ENCODE measurements at places on chromosomes 16 and 17.

DNA sequence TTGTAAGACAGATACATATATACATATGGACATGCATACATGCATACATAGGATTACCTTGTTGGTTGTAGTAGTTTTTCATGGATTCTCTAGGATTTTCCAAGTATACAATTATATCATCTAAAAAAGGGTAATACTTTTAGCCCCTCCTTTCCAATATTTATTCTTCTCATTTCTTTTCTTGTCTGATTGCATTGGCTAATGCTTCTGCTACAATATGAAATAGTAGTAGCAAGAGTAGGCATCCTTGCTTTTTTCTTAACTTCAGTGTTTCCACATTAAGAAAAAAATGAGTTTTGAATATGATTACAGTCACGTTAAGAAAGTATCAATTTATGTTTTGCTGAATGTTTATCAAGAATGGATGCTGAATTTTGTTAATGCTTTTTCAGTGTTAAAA is 58.0 kb downstream of the RBFOX3 start:
- no peak for DNase-seq

GRCh38 chr17:50604513-50604912 is 30.2 kb upstream of the ABCC3 start:
- DNase-seq = no peak

- DNase-seq = peak; percentile 58
Measured at GRCh38 chr17:64306850-64307463, 43.9 kb upstream of the TEX2 start.

- DNase-seq = no peak
Measured at GRCh38 chr17:57685499-57686132, 59.5 kb downstream of the CCDC182 start.

GRCh38 chr17:15963670-15964110 is 18.8 kb downstream of the ADORA2B start:
- DNase-seq = peak; percentile 96

- no peak for DNase-seq
Measured at GRCh38 chr16:8796469-8797363, 723 bp downstream of the TMEM186 start.

DNA sequence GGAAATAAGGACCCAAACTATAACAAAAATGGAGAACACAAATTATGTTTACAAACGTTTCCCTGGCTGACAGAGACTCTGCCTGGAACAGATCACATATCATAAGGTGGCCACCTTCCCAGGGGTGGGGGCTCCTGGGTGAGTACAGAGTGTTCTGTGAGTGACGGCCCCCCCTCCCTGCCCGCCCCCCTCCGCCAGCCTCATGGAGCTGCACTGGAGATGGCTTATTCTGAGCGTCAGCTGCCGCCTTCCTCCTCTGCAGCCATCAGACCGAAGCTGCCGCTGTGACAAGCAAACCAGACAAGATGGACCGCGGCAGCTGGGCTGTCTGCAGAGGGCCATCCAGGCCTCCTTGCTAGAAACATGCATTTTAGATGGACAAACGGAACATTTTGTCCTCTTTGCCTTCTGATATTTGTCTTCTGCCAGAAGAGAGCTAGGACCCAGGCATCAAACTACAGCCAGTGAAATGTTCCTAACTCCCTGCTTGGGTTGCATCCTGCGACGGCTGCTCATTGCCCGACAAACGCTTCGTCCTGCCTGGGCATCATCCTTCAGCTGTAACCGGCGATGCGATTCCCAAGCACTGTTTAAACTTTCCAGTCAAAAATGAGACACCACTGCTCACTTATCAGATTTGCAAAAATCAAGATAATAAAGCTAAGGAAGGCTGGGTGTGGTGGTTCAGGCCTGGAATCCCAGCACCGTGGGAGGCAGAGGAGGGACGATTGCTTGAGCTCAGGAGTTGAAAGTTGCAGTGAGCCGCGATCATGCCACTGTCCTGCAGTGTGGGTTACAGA is 15.3 kb upstream of the RPTOR start:
- no peak for DNase-seq

DNA sequence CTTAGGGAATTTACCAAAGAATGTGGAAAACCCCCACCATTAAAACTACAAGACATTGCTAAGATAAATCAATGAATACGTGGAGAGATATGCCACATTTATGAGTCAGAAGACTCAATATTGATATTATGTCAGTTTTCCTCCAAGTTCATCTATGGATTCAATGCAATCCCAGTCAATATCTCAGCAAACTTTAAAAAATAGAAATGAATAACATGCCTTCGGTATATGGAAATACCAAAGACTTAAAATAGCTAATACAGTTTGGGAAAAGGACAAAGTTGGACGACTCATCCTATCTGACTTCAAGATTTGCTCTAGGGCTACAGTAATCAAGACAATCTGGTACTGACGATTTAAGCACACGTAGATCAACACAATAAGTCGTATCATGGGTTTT is 31.2 kb downstream of the PIK3R5 start:
- DNase-seq = no peak

DNA sequence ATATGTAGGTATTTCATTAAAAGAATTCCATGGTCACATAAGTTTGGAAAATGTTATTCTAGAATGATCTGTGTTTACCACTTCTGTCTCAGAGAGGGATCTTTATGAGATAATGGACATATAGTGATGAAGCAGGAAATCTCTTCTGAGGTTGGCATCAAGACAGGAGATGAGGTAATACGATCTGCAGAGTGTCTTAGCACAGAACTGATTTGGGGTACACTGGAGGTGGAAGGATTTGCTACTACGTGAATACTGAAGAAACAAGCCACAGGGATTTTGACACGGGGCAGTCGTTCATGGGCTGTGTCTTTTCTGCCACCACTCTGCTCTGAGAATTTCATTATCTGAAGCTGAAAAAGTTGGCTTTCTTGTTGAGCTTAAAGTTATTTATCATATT is 5.5 kb downstream of the CBFB start:
- DNase-seq = no peak

DNA sequence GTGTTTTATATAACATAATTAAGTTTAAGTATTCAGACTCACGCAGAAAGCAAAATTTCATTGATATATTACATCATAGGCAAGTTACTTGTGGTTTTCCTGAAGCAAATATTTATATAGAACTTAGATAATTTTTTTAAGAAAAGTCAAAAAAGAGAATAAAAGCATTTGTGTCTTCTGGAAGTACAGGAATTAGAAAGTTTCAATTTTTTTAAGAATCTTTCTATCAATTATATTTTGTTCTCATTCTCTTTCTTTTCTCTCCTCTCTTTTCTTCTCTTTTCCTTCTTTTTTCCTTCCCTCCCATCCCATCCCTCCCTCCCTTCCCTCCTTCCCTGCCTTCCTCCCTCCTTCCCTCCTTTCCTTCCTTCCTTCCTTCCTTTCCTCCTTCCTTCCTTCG is 120.7 kb upstream of the CDH8 start:
- no peak for DNase-seq

GRCh38 chr17:61442878-61443474 is 9.2 kb upstream of the TBX4 start:
- DNase-seq = no peak

DNA sequence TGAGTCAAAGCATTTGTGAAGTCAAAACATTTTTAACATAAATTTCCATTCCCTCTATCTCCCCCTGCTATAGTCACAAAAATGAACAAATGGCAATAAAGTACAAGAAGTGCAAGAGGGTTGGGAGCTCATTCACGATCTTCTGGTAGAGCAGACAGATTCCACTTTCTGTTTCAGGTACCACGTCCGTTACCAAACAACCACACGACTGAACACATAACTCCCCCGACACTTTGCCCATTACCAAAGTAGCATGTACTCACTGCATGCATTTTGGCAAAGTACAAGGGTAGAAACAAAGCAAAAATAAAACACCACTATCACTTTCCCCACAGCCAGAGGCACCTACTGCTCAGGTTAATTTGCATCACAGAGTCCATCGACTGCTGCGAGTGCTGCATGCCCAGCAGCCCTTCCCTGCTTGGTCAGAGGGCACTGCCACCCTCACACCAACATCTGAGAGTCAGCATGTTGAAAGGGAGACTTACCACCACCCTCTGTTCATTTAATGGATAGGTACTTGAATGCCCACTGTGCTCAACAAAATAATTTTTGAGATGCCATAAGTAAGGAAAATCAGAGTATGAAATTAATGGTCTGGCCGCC is 150.3 kb upstream of the AXIN2 start:
- DNase-seq = no peak

DNA sequence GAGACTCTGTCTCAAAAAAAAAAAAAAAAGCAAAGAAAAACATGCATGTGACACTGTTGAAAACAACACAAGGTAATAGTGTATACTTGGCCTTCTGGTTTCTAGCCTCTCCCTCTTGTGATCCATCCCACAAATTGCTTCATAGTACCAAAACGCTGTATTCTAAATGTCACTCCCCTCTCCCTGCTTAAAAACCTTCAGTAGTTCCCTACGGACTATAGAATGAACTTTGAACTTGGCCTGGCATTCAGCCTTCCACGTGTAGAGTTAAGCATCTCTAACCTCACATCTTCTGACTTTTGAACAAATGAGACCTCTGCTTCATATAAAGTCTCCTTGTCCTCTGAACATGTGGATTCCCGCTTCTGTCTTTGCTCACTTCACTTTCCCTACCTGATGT is 5.1 kb downstream of the ZNF821 start:
- peak; percentile 1 for DNase-seq

- no peak for DNase-seq
Measured at GRCh38 chr17:34118564-34118963, 136.5 kb upstream of the CCL2 start.

Measured in SJSA1 (cell line).